Activated gamma-delta T cell treated with Interleukin-2 at 50 U/mL for 16 hours (primary cell): ENCODE measurements at places on chromosomes 3 and 15.

- no peak for DNase-seq
Observed at GRCh38 chr15:97504031-97504792, 456.3 kb upstream of the ARRDC4 start.

DNA sequence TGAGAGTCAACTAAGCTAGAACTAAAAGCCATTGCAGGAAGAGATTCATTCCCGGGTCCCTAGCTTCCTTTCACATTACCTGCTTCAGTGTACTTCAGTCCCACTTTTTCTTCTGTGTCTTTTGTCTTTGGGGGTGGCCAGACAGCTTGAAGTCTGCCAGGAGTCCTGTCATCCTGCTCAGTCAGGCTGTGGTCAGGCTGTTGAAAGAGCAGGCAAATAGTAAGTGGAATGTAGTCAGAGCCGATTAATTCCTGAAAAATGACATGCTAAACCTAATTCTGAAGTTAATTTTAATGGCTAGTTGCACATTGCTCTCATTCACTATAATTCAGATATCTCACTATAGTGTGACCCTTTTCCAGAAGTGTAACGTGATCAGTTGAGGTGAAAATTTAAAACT lies 129.6 kb downstream of the FMN1 start:
- no peak for DNase-seq

DNA sequence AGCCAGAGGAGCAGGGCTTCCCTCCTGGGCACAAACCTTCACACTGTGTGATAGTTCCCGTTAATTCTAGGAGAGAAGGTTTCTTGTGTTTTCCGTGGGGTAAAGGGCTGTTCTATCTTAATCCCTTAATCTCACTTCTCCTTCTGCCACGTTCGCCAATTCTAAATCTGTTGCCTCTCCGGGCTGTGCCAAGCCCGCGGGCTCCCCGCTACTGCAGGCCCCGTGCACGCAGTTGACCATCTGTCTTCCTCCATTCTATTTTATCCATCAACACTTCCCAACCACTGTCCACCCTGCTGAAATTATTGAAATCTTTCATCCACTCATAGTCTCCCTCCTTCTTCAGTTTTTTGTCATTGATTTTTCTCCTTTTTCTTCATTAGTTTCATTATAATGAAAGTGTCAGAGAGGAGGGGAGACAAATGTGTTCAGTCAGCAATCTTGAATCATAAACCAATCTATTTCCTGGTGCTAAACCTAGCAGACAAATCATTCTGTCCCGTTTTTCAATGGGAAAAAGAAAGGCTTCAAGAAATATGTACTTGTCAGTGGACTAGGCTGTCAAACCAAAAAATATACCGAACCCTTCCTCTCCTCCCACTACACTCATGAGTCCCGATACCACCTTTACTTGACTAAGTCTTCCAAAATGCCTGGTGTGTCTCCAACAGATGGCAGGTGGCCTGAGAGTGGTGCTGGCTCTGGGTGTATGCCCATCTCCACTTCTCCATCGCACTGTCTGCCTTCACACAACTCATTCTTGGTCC lies 39.6 kb downstream of the SLCO2A1 start:
- DNase-seq = no peak

GRCh38 chr15:89052474-89052873 lies 35.8 kb upstream of the ABHD2 start:
- no peak for DNase-seq

DNA sequence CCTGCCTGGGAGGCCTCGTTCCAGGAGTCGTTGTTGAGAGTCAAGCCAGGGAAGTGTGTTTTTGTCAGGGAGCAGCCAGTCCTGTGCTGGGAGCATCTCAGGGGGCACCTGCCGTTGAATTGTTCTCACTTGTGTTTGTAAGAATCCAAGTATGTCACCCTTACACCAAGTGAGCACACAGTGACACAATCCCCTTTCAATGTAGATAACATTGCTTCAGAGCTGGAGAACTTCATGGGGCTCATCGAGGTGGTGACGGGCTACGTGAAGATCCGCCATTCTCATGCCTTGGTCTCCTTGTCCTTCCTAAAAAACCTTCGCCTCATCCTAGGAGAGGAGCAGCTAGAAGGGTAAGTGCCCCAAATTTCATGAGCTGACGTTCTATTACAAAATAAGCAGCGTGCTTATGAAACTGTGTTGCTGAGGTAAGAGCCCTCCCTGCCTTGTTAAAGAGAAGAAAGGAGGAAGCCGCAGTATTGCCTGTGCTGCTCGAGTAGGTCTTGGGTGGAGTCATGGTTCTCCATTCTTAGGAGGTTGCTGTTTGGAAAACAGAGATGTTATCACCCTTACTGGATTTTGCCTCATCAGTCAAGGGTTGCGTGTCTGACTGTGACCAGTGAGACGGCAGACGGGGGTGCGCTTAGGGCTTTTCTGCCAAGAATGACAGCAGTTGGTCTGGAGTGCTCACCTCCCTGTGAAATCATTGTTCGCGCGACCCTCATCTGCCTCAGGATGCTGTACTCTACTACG lies 108.1 kb downstream of the PGPEP1L start:
- DNase-seq = no peak

DNA sequence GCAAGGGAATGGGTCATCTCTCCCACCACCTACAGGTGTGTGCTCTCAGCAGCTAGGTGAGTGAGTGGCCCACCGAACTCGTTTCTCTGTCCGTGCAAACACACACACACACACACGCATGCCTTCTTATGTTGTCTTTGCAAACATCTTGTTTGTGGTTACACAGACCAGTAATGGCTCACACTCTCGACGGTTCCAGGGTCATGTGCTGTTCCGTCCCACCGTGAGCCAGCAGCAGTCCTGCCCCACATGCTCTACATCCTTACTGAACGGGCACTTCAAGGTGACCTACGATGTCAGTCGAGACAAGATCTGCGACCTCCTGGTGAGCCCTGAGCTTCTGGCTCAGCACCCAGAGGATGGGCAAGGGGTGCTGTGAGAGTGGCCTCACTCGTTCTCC lies 4.3 kb downstream of the ITIH1 start:
- no peak for DNase-seq

GRCh38 chr15:87829332-87830050 lies 427.0 kb downstream of the NTRK3 start:
- DNase-seq = no peak

- DNase-seq = no peak
Observed at GRCh38 chr15:70964686-70965085, 72.1 kb downstream of the LRRC49 start.

DNA sequence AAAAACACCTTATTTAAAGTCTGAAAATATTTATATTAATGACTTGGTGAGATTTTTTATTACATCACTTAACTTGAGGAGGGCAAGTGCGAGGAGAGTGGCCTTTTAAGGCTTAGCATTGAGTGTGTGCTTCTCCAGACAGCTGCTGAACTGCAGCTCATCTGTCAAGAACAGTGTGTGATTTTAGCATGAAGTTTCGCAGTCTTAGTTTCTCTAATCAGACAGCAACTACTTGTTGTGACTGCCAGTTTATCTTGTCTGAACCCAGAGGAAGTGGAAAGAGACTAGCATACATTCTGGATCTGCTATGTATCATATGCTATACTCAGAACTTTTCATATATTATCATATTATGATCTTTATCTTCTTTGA lies 291.7 kb upstream of the ROPN1 start:
- DNase-seq = no peak

GRCh38 chr15:59053482-59053881 lies 51.5 kb upstream of the CCNB2 start:
- DNase-seq = no peak
